ENCODE measurements at places on chromosomes 1 and 21.

- DNase-seq, result no peak
These were observed 56.5 kb upstream of the ESRRG start for GRCh38 chr1:216779686-216780085.

- DNase-seq, result no peak
These were observed 509.4 kb downstream of the SMYD3 start for GRCh38 chr1:245997471-245998258.

DNA sequence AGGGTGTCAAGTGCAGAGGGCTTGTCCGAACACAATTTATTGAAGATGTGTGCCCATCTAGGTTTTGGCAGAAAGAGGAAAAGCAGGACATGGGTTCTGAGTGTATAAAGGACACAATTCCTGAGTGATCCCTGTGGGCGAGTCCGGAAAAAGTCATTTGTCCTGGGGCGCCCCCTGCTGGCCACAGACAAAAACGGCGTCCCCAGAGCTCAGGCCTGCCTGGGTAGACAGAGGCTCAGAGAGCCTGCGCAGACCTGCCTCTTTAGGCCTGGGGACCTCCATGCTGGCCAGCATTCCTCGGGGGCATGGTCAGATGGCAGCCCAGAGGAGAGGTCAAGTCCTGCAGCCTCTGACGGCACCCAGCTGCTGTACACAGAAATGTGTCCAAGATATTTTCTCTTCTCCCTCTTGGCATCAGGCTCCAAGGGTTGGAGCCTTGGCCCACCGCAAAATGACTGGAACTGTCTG lies 65.5 kb upstream of the LRP8 start:
- peak; percentile 67 for DNase-seq

- DNase-seq, result no peak
These were observed at the start of the genes FAM229A and TSSK3 for GRCh38 chr1:32362474-32363313. TSS of gene FAM229A (minus strand) at chr1:32362485. CDS start at chr1:32362091, 394 bp downstream. TSS of gene TSSK3 (plus strand) at chr1:32362539. CDS start at chr1:32362702, 163 bp downstream.

- no peak for DNase-seq
These were observed 214.0 kb downstream of the LMO4 start for GRCh38 chr1:87542697-87543096.

- DNase-seq, result no peak
These were observed 13.2 kb downstream of the ADGRB2 start for GRCh38 chr1:31750858-31751510.

DNA sequence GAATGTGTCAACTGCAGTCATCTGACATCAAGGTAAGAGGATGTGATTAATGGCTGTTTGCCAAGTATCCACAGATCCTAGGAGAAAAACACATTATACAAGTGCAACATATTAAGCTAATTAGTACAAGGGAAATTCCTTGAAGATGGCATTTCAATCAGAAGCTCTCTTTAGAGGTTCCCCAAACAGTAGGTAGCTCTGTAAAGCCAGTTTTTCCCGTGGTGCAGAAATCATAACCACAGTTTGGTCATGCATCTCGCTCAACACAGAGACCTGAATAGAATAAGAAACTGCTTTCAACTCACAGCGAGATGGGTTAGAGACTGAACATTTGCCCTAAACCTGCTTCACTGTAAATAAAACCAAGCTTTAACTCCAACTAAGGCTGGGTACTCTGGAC lies 230.5 kb upstream of the CAMK1G start:
- no peak for DNase-seq

GRCh38 chr21:23127973-23128372 lies 2129.8 kb downstream of the NCAM2 start:
- no peak for DNase-seq

DNA sequence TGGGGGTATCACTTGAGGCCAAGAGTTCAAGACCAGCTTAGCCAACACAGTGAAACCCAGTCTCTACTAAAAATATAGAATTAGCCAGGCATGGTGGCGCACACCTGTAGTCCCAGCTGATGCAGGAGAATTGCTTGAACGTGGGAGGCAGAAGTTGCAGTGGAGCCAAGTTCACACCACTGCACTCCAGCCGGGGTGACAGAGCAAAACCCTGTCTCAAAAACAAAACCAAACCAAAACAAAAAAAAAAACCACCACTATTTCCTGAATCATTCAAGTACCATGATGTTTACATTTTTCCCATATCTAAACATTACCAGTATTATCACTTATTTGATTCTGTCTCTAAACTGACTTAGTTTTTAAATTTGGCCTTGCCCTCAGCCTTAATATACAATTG lies 29.5 kb downstream of the TUT4 start:
- no peak for DNase-seq

- peak; percentile 29 for DNase-seq
These were observed 102.8 kb downstream of the CASZ1 start for GRCh38 chr1:10693497-10694273.

- DNase-seq, result no peak
These were observed 78.7 kb downstream of the TYW3 start for GRCh38 chr1:74811436-74812179.

- DNase-seq, result no peak
These were observed 5.5 kb upstream of the PPIE start for GRCh38 chr1:39733161-39733560.

DNA sequence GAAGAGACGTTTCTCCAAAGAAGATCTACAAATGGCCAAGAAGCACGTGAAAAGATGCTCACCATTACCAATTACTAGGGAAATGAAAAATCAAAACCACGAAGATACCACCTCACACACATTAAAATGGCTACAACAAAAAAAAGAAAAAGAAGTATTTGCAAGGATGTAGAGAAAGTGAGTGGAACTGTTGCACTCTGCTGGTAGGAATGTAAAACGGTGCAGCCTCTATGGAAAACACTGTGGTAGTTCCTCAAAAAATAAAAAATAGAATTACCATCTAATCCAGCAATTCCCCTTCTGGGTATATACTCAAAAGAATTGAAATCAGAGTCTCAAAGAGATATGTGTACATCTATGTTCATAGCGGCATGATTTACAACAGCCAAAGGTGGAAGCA lies 115.4 kb upstream of the EDN2 start:
- no peak for DNase-seq

DNA sequence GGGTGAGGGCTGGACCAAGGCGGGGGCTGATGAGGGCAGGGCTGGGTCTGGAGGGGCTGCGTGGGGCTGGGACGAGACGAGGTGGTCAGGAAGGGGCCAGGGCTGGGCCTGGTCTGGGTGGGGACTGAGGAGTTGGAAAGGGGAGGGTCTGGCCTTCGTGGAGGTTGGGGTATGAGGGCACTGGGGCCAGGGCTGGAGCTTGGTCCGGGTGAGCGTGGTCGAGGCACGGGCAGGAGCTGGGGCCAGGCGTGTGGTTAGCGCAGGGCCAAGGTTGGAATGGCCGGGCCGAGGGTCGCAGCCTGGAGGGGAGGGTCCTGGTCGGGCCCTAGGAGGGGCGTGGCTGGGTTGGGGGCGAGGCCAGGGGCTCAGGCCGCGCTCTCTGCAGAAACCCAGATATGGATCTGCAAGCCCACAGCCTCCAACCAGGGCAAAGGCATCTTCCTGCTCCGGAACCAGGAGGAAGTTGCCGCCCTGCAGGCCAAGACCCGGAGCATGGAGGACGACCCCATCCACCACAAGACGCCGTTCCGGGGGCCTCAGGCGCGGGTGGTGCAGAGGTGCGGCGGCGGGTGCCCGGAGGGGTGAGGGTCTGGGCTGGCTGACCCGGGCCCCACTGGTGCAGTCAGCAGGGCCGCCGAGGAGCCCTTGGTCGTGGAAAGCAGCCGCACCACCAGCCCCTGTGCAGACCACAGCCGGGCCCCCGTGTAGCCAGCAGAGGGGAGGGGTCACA lies 9.0 kb downstream of the TTLL10 start:
- DNase-seq, result no peak

DNA sequence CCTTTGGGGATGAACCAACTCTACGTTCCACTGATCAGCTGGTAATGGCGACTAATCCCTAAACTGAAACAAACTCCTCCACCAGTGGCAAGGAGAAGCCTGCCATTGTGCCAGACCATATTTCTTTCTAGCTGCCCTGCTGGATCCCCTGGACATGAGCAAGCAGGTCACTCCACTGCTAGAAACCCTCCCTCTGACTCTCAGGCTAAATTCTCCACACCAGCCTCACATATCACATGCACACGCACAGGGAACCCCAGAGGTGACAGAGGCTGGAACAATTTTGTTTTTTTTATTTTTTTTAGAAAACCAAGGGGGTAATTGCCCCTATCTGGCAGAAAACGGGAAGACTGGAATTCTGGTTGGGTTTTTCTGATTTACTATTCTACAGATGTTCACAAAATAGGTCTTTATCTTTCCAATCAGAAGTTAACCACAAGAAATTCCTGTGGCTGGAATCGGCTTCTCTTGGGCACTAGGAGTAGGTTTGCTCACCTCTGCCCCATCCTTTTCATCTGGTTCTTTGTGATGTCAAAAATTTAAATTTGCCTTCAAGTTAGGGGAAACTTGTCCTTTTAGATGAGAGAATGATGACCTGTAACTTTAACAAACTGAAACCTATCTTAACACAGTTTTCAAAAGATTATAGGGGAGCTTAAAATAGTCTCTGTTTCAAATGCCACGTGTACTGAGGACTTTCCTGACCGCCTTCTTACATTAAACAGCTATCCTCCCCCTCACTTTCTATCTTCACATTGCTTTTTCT lies 258.1 kb downstream of the SDCCAG8 start:
- no peak for DNase-seq

DNA sequence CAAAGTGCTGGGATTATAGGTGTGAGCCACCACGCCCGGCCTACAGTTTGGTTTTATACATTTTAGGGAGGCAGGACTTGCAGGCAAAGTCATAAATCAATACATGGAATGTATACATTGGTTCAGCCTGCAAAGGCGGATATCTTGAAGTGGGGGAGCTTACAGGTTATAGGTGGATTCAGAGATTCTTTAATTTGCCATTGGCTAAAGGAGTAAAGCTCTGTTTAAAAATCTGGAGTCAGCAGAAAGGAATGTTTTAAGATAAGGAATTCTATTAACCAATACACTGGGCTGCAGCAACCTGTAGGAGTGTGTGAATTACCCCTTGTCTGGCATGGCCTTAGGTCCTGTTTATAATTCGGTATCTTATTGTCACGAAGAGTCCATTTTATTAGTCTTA lies 57.6 kb downstream of the OPTC start:
- DNase-seq, result no peak

GRCh38 chr1:156704166-156704711 lies 1.1 kb downstream of the CRABP2 start:
- DNase-seq, result no peak

GRCh38 chr1:48236716-48237470 lies 14.4 kb downstream of the SLC5A9 start:
- no peak for DNase-seq

Measured in stimulated activated CD4-positive, alpha-beta T cell treated with anti-CD3 and anti-CD28 coated beads, TNF-alpha, amount 100 ng/mL, for 24 hours (primary cell).